ENCODE measurements at places on chromosomes 12 and 14.

DNA sequence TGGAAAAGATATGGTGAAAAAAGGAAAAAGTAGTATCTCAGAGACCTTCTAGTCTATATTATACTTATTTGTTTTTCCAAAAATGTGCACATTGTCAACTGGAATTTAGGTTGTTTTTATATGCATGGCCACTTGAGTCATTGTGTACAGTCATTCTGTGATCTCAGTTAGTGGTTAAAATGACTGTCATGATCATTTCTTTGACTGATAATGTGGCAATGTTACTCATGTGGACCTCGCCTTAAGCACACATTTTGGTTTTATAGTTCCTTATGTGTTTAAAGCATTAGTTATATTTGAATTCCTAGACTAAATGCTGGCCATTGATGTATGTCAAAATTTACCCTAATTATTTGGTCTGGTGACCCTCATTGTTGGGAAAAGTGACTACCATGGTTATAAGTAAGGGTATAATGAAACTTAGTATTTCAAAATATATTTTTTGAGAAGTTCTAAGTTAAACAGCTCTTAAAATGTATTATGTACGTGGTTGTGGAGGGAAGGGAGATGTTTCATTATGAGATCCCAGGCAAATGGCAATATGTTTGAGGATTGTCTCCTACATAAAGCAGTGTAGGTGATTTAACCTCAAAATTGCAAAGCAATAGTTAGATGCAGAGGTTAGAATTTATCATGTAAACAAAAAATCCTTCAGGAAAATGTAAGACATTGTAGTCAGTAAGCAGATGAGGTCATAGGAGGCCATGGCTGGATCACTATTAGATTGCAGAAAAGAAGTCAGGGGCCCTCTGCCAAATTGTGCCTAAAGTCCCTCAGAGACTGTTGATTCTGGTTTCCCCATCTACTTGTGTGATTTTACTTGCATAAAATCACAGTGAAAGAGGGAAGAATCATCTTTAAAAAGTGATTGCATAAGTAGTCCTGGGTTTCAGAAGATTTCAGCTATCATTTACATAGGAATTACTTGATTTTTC lies 17.5 kb downstream of the PNMA1 start:
- DNase-seq = no peak

- no peak for DNase-seq
These were observed 12.2 kb downstream of the TMEM121 start for GRCh38 chr14:105538481-105539049.

- DNase-seq = no peak
These were observed 41.5 kb downstream of the ANO6 start for GRCh38 chr12:45257185-45257930.

GRCh38 chr12:26113853-26114719 lies 10.8 kb downstream of the BHLHE41 start:
- DNase-seq = peak; percentile 88

GRCh38 chr14:35088514-35088913 lies 33.3 kb downstream of the PPP2R3C start:
- no peak for DNase-seq

GRCh38 chr12:115443351-115443938 lies 759.5 kb upstream of the TBX3 start:
- peak; percentile 21 for DNase-seq

GRCh38 chr12:107320929-107321631 lies 227.7 kb upstream of the CRY1 start:
- peak; percentile 16 for DNase-seq

GRCh38 chr12:50066402-50066801 lies 9.0 kb downstream of the ASIC1 start:
- DNase-seq = no peak
